ENCODE measurements at places on chromosomes 2 and 18.
A peak's percentile ranks its signal among the peaks of the same experiment; 100 is the strongest.

- H3K36me3 ChIP-seq, result no peaks in the 10 kb centered on the region
- DNase-seq, result no peak
- H3K4me3 ChIP-seq, result no peak overlapping the region
- no peaks in the 10 kb centered on the region for H3K4me1 ChIP-seq
These were observed 13.5 kb upstream of the COLEC12 start for GRCh38 chr18:513826-514530.

DNA sequence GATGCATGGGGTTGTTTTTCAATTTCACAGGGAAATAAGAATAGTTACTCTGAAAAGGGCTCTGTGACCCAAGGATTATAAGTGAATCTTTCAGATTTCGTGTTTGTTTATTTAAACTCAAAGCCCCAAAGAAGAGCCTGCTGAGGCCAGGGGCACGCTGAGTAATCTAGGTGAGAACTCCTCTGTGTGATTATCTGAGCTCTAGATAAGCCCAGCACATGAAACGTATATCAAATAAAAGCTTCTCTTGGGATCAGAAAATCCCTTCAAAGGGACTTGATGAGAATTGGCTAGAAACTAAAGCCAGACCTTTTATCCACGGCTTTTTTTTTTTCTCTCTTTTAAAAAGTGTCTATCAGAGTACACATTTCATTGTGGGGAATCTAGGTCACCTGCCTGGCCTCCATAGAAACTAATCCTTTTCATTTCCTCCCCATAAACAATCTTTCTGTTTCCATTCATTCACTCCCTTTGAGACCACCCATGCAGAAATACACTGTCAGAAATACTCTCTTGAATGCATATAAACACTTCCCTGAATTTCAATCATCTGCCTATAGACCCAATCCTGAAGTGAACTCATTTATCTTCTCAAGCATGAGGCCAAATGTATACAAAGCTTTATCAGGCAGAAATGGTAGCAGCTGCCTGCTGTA is 137.4 kb downstream of the RIT2 start:
- no peaks in the 10 kb centered on the region for H3K36me3 ChIP-seq
- no peak overlapping the region for H3K27ac ChIP-seq
- H3K4me3 ChIP-seq, result no peak overlapping the region
- H3K27me3 ChIP-seq, result no peaks in the 10 kb centered on the region
- H3K4me1 ChIP-seq, result no peaks in the 10 kb centered on the region

- peak overlapping the region; percentile 66 for H3K4me3 ChIP-seq
- H3K4me1 ChIP-seq, result peaks cover 29% of the 10 kb centered on the region
- no peaks in the 10 kb centered on the region for H3K27me3 ChIP-seq
- H3K27ac ChIP-seq, result peak overlapping the region; percentile 66
These were observed 753 bp downstream of the ITPRIPL1 start for GRCh38 chr2:96325884-96326255.

DNA sequence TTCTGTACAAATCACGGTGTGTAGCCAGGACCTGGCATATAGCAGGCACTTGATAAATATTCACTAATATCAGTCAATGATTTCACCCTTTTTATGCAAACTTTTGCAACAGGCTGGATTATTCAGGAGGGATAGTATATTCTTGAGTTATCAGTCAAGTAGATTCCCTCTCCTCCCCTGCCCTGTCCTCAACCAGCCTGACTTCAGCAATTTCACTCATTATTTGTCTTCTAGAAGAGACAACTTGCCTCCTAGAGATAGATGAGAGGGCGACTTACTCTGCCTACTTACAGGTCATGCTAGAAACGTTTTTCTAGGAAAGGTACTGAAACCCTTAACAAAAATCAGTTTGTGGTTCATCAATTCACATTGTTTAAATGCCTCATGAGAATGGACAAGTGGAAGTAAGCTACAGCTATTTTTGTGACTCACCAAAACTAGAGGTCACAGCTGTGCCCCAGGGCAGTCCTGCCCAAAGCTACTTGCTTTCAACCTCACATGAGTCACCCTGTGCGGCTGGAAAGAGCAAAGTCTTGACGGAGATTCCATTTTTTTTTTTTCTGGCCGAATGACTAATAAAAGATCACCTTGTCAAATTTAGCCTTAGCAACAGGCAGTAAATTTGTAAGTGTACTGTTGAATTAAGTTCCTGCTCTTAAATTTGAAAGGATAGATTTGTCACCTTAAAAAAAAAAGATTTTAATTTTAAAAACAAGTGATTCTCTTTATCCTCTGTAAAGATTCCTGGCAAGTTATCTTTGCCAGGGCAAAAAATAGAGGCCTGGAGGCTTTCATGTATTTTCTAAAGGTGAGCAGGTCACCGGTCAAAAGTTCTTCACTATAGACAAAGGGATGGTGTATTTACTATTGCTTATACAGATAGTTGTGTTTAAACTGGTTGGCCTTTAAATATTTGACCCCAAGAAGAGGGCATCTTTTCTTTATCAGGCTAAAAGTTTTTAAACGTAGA is 109.0 kb upstream of the SLC35G4 start:
- no peaks in the 10 kb centered on the region for H3K27me3 ChIP-seq
- H3K4me3 ChIP-seq, result no peak overlapping the region
- no peaks in the 10 kb centered on the region for H3K36me3 ChIP-seq
- no peak for DNase-seq

DNA sequence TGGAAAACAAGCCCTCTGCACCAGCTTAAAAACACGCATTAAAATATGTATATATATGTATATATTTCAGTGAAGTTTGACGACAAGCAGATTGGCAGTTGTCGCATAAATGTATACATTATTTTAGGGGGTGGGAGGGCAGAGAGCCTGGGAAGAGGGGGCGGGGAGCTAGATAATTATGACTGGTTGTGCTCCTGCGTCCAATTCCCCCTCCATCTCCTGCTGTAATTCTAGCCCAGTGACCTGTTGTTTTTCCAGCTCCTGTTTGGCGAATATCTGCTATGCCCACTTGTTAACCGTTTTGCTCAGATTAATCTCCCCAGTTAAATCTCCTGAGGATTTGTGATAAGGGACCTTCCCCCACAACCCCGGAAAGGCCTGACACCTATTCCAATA is 656 bp downstream of the UNC80 start:
- H3K27me3 ChIP-seq, result peaks cover 2% of the 10 kb centered on the region
- no peak overlapping the region for H3K4me3 ChIP-seq
- no peak overlapping the region for H3K27ac ChIP-seq

GRCh38 chr2:167322795-167323194 is 434.5 kb downstream of the XIRP2 start:
- no peak for DNase-seq
- no peak overlapping the region for H3K4me3 ChIP-seq
- no peak overlapping the region for H3K27ac ChIP-seq
- no peaks in the 10 kb centered on the region for H3K27me3 ChIP-seq
- no peaks in the 10 kb centered on the region for H3K4me1 ChIP-seq

GRCh38 chr2:223959688-223960087 is 2.4 kb downstream of the MRPL44 start:
- H3K27me3 ChIP-seq, result no peaks in the 10 kb centered on the region
- DNase-seq, result no peak
- H3K27ac ChIP-seq, result no peak overlapping the region
- H3K36me3 ChIP-seq, result peaks cover 11% of the 10 kb centered on the region
- H3K4me1 ChIP-seq, result peaks cover 33% of the 10 kb centered on the region

- no peak for DNase-seq
- H3K36me3 ChIP-seq, result no peaks in the 10 kb centered on the region
- H3K4me3 ChIP-seq, result no peak overlapping the region
- no peaks in the 10 kb centered on the region for H3K4me1 ChIP-seq
These were observed 16.8 kb downstream of the KCNH7 start for GRCh38 chr2:162821718-162822117.

DNA sequence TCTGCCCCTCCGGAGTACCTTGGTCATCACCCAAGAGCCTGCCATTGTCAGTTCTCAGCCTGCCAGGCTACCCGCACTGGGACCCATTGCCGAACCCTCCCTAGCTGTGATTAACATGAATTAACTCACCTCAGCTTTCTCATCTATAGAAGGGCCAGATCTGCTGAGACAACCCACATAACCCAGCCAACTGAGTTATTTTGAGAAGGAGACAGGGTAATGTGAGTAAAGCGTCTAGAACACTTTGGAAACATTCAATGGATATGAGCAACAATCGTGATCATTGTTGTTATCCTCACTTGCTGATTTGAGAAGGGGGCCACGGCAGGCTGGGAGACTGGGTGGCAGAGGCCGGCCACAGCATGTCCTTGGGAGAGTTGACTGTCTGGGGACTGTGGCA is 196.8 kb downstream of the GLI2 start:
- H3K4me1 ChIP-seq, result no peaks in the 10 kb centered on the region
- H3K27ac ChIP-seq, result no peak overlapping the region
- no peaks in the 10 kb centered on the region for H3K36me3 ChIP-seq

GRCh38 chr2:69997015-69997830 is 35.8 kb upstream of the ASPRV1 start:
- no peak overlapping the region for H3K27ac ChIP-seq
- no peak overlapping the region for H3K4me3 ChIP-seq
- no peaks in the 10 kb centered on the region for H3K4me1 ChIP-seq
- no peak for DNase-seq
- H3K27me3 ChIP-seq, result no peaks in the 10 kb centered on the region
- H3K36me3 ChIP-seq, result peaks cover 15% of the 10 kb centered on the region

DNA sequence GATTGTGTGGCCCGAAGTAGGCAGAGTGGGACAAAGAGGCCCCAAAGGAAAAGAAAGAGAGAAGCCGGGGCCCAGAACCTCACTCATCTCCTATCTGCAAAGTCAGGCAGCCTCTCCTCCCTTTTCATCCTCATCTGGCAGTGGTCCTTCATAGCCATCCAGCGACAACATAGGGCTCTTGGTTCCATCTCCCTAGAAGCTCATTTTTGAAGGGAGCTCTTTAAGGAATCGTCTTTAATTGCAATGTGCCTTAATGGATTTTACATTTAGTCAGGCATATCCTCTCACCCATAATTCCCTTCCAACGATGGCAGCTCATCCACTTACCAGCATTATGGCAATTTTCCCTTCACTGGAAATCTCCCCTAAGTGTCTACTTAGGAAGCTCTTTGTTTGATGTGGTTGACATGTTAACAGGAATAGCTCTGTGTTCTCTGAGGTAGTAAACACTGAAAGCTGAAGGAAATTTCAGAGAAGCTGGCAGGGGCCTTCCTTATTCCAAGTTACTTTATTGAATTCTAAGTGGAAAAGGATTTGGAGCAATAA is 780.6 kb downstream of the TSN start:
- H3K27ac ChIP-seq, result no peak overlapping the region
- H3K4me1 ChIP-seq, result no peaks in the 10 kb centered on the region
- H3K36me3 ChIP-seq, result no peaks in the 10 kb centered on the region
- no peaks in the 10 kb centered on the region for H3K27me3 ChIP-seq
- no peak overlapping the region for H3K4me3 ChIP-seq

DNA sequence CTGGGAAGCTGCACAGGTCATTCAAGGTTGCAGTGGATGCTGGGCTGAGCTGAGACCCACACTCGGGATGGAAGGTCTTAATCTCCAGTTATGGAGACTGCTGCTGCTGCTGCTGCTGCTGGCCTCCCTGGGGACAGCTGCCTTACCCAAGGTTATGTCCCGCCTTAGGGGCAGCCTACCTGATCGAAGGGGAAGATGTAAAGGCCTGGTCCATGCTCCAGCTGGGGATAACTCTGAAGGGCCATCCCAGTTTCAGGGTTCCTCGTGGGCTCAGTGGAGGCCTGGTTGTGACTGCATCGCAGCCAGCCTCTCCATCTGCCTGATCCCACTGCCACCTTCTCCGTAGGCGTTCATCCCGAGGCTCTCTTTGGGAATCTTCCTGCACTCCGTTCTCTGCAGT is 33.0 kb downstream of the RHOB start:
- no peak overlapping the region for H3K27ac ChIP-seq
- H3K36me3 ChIP-seq, result no peaks in the 10 kb centered on the region
- DNase-seq, result no peak
- no peaks in the 10 kb centered on the region for H3K27me3 ChIP-seq

- H3K4me1 ChIP-seq, result no peaks in the 10 kb centered on the region
- no peaks in the 10 kb centered on the region for H3K36me3 ChIP-seq
- DNase-seq, result no peak
- H3K27me3 ChIP-seq, result no peaks in the 10 kb centered on the region
- H3K27ac ChIP-seq, result no peak overlapping the region
- no peak overlapping the region for H3K4me3 ChIP-seq
These were observed 320.5 kb downstream of the DPP10 start for GRCh38 chr2:114762986-114763385.

GRCh38 chr2:170362871-170363631 is 185.1 kb downstream of the MYO3B start:
- no peak overlapping the region for H3K4me3 ChIP-seq
- no peaks in the 10 kb centered on the region for H3K4me1 ChIP-seq
- DNase-seq, result no peak
- H3K27me3 ChIP-seq, result no peaks in the 10 kb centered on the region
- no peak overlapping the region for H3K27ac ChIP-seq
- H3K36me3 ChIP-seq, result no peaks in the 10 kb centered on the region

GRCh38 chr18:26826656-26827235 is 38.8 kb downstream of the AQP4 start:
- H3K4me3 ChIP-seq, result no peak overlapping the region
- no peak overlapping the region for H3K27ac ChIP-seq
- H3K27me3 ChIP-seq, result no peaks in the 10 kb centered on the region
- no peaks in the 10 kb centered on the region for H3K4me1 ChIP-seq
- no peaks in the 10 kb centered on the region for H3K36me3 ChIP-seq

DNA sequence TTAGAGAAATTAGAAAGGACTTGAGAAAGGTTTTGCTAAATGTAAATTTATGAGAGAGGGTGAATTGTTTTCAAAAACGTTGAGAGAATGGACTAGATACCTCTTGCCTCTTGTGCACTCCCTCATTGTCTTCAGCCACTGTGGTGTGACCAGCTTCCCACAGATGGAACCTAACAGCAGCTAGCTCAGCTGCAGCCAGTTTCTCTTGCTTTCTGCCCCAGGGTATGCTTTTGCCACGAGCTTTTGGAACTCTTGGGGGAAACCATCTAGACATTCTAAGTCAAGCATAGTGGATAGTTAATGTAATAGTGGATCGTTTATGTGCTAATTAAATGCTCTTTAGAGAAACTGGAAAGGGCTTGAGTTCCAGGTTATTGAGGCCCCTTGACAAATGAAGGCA is 288.2 kb downstream of the CTNNA2 start:
- H3K4me3 ChIP-seq, result no peak overlapping the region
- DNase-seq, result no peak
- H3K4me1 ChIP-seq, result no peaks in the 10 kb centered on the region
- no peaks in the 10 kb centered on the region for H3K27me3 ChIP-seq
- no peaks in the 10 kb centered on the region for H3K36me3 ChIP-seq

GRCh38 chr18:13403786-13404549 is 185.4 kb downstream of the LDLRAD4 start:
- H3K4me1 ChIP-seq, result no peaks in the 10 kb centered on the region
- H3K27ac ChIP-seq, result no peak overlapping the region
- no peaks in the 10 kb centered on the region for H3K27me3 ChIP-seq
- no peak for DNase-seq
- H3K4me3 ChIP-seq, result no peak overlapping the region
- H3K36me3 ChIP-seq, result no peaks in the 10 kb centered on the region

- H3K27me3 ChIP-seq, result no peaks in the 10 kb centered on the region
- no peak for DNase-seq
These were observed 15.5 kb upstream of the ST8SIA5 start for GRCh38 chr18:46772357-46772756.
